Myocyte (in vitro differentiated cells): ENCODE measurements at places on chromosomes 5 and 9. TPM values are rescaled to one million over a fixed set of nuclear protein-coding genes. Genes with fewer than 3 reads are reported as not detected.
A peak's percentile ranks its signal among the peaks of the same experiment; 100 is the strongest.

GRCh38 chr9:4137681-4138099 lies 162.2 kb downstream of the GLIS3 start:
- DNase-seq = peak; percentile 45

GRCh38 chr9:34097865-34098264 lies 28.6 kb downstream of the DCAF12 start:
- no peak for DNase-seq

Gene GPR21
- total RNA-seq = 0.42 TPM in 1 of 2 replicates, not detected in the other

- no peak for DNase-seq
Observed at GRCh38 chr5:162948677-162949076, 488.7 kb upstream of the CCNG1 start.

DNA sequence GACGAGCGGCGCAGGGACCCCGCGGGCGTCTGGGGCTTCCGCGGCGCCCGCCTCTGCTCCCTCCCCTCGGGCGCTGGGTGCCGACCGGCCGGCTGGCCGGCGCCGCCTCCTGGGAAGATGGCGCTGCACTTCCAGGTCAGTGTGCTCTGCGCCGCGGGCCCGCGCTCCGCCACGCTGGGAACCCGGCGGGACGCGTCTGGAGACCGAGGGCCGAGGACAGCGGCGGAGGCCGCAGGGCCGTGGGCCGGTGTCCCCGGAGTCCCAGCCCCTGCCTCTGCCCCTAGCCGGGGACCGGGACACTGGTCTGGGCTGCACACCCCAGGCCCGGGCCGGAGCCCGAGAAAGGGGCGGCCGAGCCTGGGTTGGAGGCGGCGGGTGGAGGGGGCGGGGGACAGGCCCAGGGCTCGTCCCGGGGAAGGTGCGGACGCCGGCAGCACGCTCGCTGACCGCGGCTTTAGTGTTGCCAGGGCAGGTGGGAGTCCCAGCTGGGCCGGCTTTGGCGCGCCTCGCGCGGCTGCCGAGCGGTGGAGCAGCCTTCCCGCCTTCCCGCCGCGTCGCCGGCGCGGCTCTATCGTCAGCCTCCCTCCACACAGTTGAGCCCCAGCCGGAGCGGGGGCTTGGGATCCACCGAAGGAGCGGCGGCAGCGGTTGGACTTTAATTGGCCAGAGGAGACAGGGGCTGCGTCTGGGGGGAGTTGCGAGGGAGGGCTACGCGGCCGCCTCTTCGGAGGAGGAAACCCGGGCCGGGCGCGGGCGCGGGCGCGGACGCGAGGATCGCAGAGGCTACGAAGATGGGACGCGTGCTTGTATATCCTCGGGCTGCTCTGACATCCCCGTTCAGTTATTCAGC lies at the start of gene RANBP17:
RANBP17 (plus strand) TSS at position 102 of the 850 bp plus-strand sequence.
- peak; percentile 2 for DNase-seq

GRCh38 chr5:17178373-17178675 lies 39.1 kb upstream of the BASP1 start:
- DNase-seq = no peak

GRCh38 chr5:55226934-55227663 lies at the start of gene MCIDAS:
Gene MCIDAS, minus strand, starts transcription at chr5:55227315. Its CDS starts 177 bp downstream, at chr5:55227138.
- peak; percentile 46 for DNase-seq

DNA sequence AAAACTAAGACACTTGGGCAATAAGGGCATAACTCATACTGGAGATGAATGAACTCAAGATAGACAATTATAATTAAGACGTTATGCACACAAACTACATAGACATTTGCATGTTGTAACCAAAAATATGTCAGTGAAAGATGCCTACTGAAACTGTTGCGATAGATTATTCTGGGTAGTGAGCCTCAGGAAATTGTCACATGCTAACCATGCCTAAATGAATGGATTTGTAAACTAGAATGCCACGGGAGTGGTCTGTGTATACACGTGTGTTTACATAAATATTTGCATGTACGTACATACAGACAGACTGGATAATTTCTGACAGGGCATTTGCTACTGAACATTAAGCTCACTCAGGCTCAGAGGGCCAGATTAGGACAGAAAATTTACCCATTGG lies 1.2 kb downstream of the NIPSNAP3B start:
- no peak for DNase-seq

DNA sequence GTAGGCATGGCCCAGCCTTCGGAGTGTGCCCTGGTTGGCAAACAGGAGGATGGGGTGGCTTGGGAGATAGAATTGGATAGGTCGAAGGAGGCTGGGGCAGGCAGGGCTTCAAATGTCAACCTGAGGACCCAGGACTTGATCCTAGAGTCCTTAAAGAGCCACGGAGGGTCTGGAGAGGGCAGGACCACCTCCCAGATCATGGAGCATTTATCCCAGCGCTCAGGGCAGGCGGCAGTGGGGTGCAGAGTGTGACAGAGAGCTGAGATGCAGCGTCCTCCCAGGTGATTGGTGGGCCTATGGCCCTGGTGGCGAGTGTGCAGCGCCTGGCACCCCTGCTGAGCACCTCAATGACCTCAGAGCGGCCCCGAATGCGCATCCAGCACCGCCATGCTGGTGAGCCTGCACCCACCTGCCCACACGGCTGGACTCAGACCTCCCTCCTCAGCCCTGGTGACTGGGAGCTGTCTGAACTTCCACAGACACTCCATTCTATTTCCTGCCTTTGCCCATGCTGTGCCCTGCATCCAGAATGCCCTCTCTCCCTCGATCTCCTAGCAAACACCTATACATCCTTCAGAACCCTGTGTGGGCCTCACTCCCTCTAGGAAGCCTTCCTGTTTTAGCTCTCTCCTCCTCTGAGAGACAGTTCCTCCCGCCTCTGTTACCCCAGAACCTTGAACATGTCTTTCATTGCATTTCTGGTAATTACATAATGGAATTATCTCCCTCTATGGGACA lies 6.3 kb downstream of the ADGRD2 start:
- DNase-seq = no peak

DNA sequence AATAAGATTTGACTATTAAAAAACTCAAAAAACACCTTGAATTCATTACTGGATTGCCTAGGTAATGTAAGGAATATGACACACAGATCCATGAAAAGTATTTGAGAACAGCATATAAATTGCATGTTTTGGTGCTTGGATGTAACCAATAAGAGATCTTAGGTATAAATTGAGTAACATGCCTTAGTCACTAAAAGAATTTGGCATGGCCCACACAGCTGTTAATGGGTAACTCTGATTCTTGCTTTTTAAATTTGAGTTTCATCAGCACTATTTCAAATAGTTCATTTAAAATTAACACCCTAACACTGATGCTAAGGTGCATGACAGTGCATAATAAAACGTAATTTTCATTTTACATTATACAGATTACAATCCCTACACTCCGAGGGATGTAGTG lies 779.3 kb upstream of the WWC1 start:
- DNase-seq = no peak

- DNase-seq = no peak
Observed at GRCh38 chr9:101307524-101308213, 77.1 kb downstream of the BAAT start.

DNA sequence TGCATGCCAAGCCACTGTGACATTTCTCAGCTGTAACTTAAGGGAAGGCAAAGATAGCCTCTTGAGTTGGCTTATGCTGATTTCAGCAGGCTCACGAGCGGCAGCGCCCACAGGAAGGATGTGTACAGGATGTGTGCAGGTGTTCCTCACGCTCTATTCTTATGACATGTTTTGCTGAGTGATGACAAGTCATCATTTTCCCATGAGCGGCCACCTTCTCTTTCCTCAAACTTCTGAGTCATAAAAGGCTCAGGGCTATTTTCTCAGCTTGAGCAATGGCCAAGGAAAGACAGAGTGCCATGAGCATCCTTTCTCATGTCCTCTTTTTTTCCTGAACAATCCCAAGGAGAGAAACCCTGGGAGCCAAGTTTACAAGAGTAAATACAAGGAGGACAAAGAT lies 365.9 kb downstream of the PLK2 start:
- no peak for DNase-seq

Gene FYB1
- total RNA-seq = not detected in 2 replicates

GRCh38 chr9:89677702-89678395 lies 73.0 kb downstream of the GADD45G start:
- peak; percentile 64 for DNase-seq

- DNase-seq = no peak
Observed at GRCh38 chr9:117273612-117274011, 141.2 kb downstream of the ASTN2 start.

DNA sequence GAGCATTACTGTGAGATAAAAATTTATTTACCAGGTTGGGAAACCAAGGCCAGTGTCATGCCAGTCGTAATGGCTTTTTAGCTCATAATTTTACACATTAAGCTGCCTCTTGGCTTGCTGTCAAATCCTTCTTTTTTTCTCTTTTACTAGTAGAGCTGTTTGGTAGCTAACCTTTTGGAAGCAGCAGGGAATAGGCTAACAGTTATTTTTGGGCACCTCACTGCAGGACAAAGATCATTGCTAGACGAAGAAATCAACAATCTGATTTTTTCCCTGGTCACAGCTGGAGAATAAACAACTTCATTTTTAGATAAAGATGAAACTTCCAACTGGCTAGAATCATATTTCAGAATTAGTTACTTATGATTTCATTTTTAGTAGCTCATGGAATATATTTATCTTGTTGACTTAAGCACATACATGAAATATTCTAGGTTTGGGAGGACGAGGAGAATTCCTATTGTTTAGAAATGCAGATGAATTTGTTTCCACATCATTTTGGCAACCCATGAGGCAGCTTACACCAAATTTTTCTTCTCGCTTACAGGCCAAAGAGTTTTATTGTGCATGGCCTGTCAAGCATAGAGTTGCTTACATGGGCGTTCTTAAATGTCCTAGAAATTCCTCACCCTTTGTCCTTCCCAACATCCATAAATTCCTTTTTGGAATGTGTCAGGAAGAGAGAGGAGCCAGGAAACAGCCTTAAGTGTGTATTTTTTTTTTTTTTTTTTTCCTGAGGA lies 19.6 kb downstream of the TNC start:
- DNase-seq = no peak

Gene PCDHB6
- 1.5 and 2.3 TPM in 2 replicates for total RNA-seq

DNA sequence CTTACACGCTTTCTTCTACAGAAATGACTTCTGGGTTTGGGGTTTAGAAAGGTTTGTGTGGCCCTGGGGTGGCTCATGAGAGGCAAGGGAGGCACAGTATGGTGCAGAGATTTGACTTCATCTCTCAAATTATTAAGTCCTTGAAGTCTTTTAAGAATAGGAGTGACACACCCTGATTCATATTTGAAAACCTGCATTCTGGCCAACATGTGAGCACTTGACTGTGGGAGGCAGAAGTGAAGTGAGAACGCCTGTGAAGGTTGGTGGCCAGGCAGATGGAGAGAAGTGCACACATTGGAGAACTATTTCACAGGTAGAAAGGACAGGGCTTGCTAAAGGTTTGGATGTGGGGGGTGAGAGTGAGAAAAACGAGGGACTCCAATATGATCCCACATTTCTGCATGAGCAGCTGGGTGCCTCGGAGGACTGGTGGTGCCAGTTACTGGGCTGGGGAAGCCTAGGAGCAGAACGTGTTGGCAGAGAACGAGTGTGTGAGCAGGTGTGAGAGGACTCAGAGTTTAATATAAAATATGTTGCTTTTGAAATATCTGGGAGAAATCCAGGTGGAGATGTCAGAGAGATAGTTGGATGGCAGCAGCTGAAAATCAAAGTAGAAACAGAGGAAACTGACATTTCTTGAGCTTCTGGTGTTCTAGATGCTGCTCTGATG lies 240.0 kb upstream of the ADAMTSL1 start:
- DNase-seq = no peak

DNA sequence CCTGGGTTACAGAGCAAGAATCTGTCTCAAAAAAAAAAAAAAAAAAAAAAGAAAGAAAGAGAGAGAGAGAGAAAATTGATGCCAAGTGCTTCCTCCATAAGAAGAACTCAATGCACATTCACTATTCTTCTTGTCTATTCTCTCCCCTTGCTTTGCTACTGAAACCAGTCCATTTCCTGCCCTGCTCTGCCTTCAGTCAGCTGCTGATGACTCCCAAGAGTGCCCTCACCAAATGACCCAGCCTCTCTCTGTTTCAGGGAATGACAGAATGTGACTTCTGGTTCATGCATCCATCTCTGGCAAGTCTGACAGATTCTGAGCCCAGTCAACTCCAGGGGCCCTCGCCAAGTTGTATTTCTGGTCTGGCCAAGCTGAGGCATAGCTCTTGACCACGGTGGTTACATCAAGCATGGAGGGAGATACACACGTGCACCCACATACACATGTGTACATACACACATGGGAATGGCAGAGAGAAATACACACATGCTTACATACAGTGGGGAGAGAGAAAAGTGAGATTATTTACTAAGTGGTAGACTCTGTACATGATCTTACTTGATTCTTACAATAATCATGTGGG lies 106.2 kb downstream of the NSG2 start:
- DNase-seq = no peak

DNA sequence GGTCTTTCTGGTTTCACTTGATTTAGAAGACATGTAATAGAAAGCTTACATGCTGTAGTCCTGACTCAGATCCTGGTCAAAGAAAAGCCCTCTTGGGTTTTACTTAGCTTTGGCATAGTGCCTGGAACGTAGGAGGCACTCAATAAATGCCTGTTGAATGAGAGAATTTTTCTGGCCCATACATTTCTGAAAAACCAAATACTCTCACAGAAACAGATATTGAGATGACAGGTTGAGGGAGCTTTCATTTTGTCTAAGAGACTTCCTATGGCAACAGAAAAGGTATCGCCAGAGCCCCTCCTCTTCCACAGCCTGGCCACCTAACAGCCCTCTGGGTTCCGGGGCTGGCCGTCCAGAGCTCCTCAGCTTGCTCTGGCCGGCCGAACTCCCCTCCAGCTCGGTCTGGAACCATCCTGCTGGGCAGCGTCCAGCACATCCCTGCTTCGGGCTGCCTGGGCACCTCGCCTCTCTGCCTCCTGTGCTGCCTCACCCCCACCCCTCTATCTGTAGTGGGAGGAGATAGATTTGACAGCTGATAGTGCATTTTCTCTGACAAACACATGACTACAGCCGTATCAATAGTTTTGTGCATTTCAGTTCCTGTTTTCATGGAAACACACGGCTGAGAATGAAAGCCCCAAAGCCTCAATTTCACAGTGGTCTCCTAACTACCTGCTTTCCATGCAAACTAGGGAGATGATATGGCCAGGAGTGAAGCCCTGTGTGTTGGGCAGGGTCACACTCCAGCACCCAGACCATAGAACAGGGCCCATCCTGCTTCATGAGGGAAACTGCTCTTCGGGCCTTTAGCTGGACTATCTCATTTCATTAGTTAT lies 1.1 kb downstream of the IL4 start:
- DNase-seq = peak; percentile 83

- no peak for DNase-seq
Observed at GRCh38 chr5:163645421-163646416, 140.3 kb downstream of the MAT2B start.

DNA sequence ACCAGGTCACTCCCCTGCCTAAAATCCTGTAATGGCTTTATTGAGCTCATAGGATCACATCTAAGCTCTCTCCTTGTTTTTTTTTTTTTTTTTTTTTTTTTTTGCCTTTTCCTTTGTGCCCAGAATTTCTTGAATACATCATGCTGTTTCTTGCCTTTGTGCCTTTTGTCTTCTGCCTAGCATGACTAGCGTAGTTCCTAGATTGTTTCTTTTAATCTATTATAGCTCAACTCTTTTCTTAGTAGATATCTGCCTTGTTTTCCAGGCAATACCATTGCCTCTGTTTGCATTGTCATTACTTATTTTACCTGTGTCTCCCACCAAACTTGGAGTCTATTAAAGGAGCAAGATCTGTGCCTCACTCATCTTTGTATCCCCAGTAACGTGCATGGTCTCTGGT lies 106.1 kb upstream of the C9orf72 start:
- DNase-seq = no peak
